ENCODE measurements at places on chromosomes 3 and 15.

- no peak for DNase-seq
Observed at GRCh38 chr3:126039870-126040269, 44.1 kb downstream of the SLC41A3 start.

GRCh38 chr15:92883163-92883875 lies 16.8 kb upstream of the CHD2 start:
- DNase-seq = peak; percentile 38

- no peak for DNase-seq
Observed at GRCh38 chr3:33299395-33300081, 22.3 kb downstream of the FBXL2 start.

DNA sequence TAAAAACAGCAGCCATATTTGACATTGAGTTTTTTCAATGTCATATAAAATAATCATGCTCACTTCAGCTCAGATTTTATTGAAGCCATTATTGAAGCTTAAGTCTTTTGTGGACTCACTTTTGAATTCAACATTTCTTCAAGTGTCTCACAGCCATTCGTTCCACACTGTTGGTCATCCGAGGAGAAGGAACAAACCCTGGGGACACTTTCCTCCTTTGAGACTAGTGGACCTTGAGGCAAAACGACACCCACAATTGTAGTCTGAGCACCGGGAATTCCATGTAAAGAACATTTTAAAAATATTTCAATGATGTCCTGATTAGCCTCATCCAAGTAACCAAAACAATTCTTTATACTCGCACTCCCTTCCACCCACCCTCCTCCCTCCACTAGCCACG lies 174.7 kb downstream of the CD47 start:
- no peak for DNase-seq

DNA sequence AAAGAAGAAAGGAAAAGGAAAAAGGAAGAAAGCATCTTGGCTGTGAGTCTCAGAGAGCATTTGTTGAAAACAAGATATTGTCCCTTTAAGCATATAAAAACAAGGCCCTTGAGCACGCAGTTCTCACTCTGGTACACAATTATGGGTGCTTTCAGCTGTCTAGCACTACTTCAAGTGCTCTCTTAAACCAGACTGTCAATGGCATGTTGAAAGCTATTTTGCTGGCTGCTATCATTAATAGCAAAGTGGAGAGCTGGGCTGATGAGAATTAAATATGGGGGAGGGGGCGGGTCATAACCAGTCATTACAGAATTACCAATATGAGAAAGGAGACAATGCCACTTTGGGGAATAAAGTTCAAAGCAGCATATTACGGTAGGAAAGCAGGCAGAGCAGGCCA lies 9.3 kb downstream of the TLE3 start:
- DNase-seq = peak; percentile 90

DNA sequence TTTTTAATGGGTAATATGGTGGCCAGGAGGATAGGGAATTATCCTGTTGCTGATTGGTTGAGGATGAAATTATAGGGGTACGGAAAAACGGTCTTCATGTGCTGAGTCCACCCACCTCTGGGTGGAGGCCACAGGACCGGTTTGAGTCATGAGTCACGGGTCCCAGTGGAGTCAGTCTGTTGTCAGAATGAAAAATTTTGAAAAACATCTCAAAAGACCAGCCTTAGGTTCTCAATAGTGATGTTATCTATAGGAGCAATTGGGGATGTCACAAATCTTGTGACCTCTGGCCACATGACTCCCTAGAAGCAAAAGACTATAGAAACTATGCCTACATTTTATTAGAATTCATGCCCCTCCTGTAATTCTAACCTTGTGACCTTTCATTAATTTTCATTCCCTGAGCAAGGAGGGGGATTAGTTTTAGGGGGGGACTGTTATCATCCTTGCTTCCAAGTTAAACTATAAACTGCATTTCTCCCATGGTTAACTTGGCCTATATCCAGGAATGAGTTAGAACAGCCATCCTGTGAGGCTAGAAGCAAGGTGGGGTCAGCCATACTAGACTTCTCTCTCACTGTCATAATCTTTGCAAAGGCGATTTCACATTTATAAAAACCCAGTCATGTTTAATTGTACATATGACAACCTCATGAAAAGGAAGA lies 101.2 kb downstream of the TCF12 start:
- DNase-seq = no peak

DNA sequence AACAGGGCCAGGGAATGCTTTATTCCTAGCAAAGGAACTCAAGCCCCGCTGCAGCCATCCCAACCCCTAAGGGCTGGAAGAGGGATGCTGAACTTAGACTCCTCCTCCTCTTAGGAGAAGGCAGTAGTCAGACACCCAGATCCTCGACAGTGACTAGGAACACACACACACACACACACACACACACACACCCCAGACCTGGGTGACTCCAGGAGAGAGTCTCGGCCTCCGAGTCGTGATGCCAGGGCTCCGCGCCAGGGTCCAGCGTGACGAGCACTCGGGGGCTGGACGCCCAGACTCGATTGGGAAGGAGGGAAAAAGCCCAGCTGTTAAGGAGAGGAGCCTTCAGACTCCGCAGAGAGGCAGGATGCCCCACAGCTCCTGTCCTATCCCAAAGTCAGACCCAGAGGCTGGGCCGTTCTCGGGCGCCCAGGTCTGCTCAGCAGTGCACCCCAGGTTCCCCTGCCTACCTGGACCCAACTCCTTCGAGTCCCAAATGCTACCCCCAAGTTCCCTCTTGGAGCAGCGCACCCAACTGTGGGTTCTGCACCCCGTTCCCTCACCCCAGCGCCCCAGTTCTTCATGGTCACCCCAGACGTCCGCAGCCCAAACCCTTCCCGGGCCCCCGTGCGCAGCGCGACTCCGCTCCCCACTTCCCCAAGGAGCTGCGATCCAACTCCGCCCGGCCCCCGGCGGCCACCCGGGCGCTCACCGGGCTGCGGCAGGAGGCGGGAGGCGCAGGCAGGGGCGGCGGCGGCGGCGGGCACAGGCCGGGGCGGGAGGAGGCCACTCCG lies 421 bp downstream of the BMF start:
- DNase-seq = no peak

- no peak for DNase-seq
Observed at GRCh38 chr15:35439291-35439690, 106.7 kb downstream of the DPH6 start.

Measured in NCI-H1436 (cell line).